Psoas muscle (tissue), 8 donors: ENCODE measurements at places on chromosomes 5 and 9.

GRCh38 chr9:16619914-16620520 lies 250.5 kb downstream of the BNC2 start:
- H3K4me1 ChIP-seq, result peaks cover 30% of the 10 kb centered on the region
- H3K36me3 ChIP-seq, result no peaks in the 10 kb centered on the region
- H3K4me3 ChIP-seq, result no peak overlapping the region
- H3K27ac ChIP-seq, result no peak overlapping the region
- DNase-seq, result no peak

GRCh38 chr9:104860263-104860662 lies 67.7 kb downstream of the ABCA1 start:
- H3K27me3 ChIP-seq, result no peaks in the 10 kb centered on the region
- no peak overlapping the region for H3K4me3 ChIP-seq
- H3K4me1 ChIP-seq, result peaks cover 24% of the 10 kb centered on the region
- no peak overlapping the region for H3K27ac ChIP-seq
- peaks cover 71% of the 10 kb centered on the region for H3K36me3 ChIP-seq

DNA sequence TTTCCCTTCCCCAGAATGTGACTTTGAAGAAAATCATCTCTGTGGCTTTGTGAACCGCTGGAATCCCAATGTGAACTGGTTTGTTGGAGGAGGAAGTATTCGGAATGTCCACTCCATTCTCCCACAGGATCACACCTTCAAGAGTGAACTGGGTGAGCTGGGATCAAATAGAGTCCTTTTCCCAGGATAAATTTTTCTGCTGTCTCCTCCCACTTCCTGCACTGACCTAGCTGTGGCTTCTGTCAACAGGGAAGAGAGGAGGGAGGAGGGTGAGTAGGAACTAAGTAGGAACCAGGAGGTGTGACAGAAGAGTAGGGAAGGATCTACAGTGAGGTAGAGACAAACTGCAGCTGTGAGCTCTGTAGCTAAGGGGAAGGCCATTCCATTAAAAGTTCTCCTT lies 69.3 kb downstream of the MAMDC2 start:
- no peak overlapping the region for H3K27ac ChIP-seq
- H3K27me3 ChIP-seq, result no peaks in the 10 kb centered on the region
- H3K4me3 ChIP-seq, result no peak overlapping the region

- no peak for DNase-seq
- no peaks in the 10 kb centered on the region for H3K27me3 ChIP-seq
- H3K4me3 ChIP-seq, result no peak overlapping the region
- H3K4me1 ChIP-seq, result no peaks in the 10 kb centered on the region
- H3K27ac ChIP-seq, result no peak overlapping the region
Measured at GRCh38 chr5:9829621-9830020, 199.5 kb upstream of the TAS2R1 start.

DNA sequence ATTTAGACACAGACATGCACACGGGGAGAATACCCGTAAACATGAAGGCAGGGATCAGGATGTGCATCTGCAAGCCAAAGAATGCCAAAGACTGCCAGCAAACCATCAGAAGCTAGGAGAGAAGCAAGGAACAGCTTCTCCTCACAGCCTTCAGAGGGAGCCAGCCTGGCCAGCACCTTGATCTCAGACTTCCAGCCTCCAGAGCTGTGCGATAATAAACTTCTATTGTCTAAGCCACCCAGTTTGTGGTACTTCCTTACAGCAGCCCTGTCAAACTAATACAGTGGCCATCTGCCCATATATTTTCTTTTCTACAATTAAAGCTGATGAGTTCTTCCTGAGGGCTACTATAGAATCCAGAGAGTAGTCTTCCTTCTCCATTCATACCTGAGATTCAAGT lies 135.0 kb downstream of the SNCAIP start:
- no peak overlapping the region for H3K4me3 ChIP-seq
- no peak for DNase-seq
- H3K36me3 ChIP-seq, result no peaks in the 10 kb centered on the region
- H3K27me3 ChIP-seq, result no peaks in the 10 kb centered on the region
- no peak overlapping the region for H3K27ac ChIP-seq
- no peaks in the 10 kb centered on the region for H3K4me1 ChIP-seq

GRCh38 chr5:38009749-38010358 lies 170.0 kb upstream of the GDNF start:
- H3K27me3 ChIP-seq, result no peaks in the 10 kb centered on the region
- no peak overlapping the region for H3K27ac ChIP-seq
- no peaks in the 10 kb centered on the region for H3K36me3 ChIP-seq
- peaks cover 13% of the 10 kb centered on the region for H3K4me1 ChIP-seq
- H3K4me3 ChIP-seq, result no peak overlapping the region

DNA sequence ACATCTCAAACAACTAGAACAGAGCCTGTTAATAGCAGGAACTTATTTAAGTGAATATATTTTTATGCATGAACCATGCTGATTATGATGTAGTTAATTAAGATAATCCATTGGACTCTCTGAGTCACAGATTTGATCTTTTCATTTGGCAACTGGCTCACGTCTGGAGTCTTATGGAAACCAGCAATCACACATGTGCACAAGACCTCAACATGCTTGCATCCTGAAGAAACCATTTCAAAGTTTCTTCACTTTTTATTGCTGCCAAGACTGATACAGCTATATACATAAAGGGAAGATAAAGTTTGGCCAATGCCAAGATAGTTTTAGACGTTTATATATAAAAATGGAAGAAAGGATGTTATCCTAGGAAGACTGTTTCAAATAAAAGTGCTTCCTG lies 13.3 kb upstream of the C9 start:
- H3K27me3 ChIP-seq, result no peaks in the 10 kb centered on the region
- DNase-seq, result no peak
- no peak overlapping the region for H3K27ac ChIP-seq

- no peak overlapping the region for H3K27ac ChIP-seq
- no peaks in the 10 kb centered on the region for H3K27me3 ChIP-seq
- no peak overlapping the region for H3K4me3 ChIP-seq
- H3K36me3 ChIP-seq, result no peaks in the 10 kb centered on the region
Measured at GRCh38 chr9:110443146-110443865, 105.6 kb upstream of the TXNDC8 start.
